ENCODE measurements at places on chromosomes 11 and 22.

- DNase-seq = no peak
These were observed 252.0 kb downstream of the CTTN start for GRCh38 chr11:70650075-70650909.

GRCh38 chr11:69915151-69915500 lies 95.9 kb upstream of the FGF3 start:
- no peak for DNase-seq

DNA sequence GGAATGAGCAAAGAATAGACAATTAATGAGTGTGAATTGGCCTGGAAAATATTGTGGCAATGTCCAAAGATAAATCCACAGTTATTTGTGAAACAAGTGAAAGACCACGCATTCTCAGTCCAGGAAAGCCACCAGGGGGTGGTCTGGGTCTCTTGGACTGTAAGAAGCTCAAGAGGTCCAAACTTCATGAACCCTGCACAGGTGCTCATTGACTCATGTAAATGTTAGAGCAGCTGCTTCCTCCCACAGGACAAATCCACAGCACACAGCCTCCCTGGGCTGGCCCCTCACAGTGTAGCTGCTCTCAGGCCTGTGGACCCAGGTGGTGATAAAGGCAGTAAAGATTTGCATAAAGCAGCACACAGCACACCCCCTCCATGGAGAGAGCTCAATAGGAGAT lies 114.0 kb downstream of the ZNF280B start:
- no peak for DNase-seq

- no peak for DNase-seq
These were observed 22.4 kb downstream of the ALKBH3 start for GRCh38 chr11:43903078-43903477.

- no peak for DNase-seq
These were observed 69.2 kb downstream of the CD82 start for GRCh38 chr11:44634401-44635281.

- DNase-seq = no peak
These were observed 24.2 kb downstream of the CCT8L2 start for GRCh38 chr22:16568425-16568758.

- DNase-seq = no peak
These were observed 30.1 kb downstream of the ELFN2 start for GRCh38 chr22:37397226-37397625.

DNA sequence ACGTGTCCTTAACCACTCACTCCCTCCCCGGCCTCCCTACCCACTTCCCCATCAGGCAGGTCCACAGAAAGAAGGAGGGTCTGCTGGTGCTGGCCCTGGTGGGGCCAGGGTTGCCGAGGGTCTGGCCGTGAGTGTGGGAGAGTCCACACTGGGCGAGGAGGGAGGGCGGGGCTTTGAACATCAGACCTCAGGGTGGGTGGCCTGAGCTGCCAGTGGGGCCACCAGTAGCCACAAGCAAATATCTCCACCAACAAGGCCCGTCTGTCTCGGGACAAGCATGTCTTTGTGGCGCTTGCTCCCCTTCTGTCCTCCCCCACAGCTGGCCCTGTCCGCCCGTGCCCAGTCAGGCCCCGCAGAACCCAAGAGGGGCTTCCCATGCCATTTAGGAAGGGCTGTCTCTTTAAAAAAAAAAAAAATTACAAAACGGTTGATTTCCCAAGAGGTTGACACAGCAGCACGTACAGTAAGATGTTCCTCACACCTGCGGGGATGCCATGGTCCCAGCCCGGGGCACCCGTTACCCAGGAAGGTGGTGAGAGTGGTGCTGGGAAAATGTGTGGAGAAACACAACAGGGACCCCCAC lies 17.7 kb upstream of the TALDO1 start:
- no peak for DNase-seq

DNA sequence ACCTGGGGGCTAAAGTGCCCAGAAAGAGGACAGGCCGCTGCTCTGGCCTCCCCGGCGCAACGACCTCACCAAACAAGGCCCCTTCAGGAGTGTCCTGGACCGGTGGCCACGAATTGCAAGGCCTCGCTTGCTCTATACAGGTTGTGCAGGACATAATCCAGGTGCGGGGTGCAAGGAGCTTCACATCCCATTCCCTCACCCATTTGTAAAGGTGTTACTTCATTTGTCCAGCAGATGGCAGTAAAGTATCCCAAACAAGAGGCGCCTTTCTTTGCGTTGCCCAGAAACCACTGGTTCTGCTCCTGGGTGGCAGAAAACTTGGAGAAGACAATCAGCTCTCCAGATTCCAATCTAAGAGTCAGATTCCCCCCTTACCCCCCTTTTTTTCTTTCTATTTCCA lies 35.9 kb upstream of the PRDM11 start:
- DNase-seq = no peak

GRCh38 chr22:42752912-42753311 lies 32.2 kb upstream of the A4GALT start:
- DNase-seq = no peak

DNA sequence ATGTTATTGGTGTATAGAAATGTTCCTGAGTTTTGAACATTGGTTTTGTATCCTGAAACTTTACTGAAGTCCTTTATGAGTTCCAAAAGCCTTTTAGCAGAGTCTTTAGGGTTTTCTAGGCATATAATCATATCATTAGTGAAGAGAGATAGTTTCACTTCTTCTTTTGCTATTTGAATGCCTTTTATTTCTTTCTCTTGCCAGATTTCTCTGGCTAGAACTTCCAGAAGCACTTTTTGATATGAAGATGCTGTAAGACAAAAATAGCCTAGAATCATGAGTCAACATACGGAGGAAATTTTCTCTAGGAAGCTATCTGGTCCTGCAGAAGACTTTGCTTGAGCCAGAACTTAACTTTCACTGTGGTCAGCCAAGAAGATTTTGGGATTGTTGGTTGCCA lies 86.7 kb upstream of the IZUMO1R start:
- DNase-seq = no peak

GRCh38 chr11:93846411-93846810 lies 4.0 kb downstream of the VSTM5 start:
- DNase-seq = no peak

DNA sequence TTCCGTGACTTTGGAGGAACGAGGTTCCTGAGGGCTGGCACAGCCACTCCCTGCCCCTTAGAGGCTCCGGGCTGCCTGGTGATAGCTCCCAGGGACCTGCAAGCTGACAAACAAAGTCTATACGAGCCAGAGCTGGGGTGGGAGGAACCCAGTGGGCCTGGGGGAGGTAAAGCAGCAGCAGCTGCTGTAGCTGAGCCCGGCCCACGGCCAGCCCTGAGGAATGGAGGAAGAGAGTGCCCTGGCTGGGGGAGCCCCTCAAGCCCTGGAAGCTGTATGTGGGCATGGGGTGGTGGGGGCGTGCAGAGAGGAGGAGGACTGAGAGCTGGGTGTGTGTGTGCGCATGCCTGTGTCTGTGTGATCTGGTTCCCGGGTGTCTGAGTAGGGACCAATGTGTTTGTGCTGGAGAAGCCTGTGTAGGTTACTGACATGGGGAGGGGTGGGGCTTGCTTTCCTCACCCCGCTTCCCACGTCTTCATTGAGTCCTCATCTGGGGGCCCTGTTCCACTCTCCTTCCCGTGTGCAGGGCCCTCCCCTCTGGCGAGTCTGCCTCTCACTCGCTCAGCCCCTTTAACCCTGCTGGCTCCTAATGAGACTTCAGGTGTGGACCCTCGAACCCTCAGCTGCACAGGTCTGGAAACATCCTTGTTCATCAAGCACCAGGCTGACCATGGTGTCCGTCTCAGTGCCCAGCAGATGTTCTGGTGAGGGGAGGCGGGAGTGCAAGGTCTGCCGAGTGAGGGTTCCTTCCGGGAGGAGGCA lies 10.8 kb downstream of the ST3GAL4 start:
- DNase-seq = no peak

- no peak for DNase-seq
These were observed 15.6 kb downstream of the TOM1 start for GRCh38 chr22:35315141-35315854.

DNA sequence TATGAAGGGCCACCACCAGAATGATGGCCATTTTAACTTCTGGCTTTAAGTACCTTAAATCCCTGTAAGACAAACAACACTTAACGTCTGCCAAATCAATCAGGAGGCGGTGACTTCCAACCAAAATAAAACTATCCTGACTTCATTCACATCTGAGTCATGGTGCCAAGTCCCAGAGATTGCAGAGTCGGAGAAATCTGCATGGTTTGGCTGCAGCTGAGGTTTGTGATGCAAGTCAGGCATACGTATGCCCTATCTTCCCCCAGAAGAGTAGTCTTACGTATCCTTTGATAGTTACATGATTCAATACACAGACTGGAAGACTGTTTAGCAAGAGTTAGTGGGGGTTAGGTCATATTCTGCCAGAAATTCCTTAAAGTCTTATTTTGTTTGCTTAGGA lies 1.7 kb upstream of the GAB2 start:
- no peak for DNase-seq

DNA sequence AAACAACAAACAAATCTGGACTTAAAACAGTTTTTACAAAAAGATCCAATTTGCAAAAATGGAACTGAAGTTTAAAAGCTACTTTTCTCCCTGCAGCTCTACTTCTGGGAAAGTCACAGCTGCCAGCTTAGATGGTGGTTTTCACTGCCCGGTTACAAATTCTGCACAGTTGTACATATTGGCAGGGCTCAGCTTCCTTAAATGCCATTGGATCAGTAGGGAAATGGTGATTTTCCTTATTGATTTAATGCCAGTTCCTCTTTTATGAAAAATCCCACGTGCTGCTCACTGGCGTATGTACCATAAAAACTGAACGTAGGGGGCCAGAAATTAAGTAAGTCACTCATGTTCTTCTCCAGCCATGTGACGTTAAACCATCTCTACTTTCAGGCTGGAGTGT lies 22.8 kb downstream of the GRAP2 start:
- DNase-seq = no peak

DNA sequence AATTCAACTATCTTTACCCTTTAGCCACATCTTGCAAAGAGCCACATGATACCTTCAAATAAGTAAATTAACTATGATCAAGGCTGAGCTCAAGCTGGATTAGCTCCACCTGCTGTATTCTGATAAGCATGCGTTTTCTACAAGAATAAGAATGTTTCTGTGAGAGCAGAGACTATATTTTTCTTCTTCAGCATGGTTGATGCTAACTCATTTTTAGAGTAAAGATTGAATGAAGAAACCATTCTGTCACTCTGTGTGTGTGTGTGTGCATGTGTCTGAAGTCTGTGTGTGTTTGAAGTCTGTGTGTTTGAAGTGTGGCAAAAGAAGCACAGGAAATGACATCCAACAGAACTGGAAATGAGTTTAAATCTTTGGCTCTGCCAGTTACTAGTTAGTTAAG lies 12.0 kb upstream of the LAYN start:
- no peak for DNase-seq

GRCh38 chr11:36431429-36432092 lies 78.5 kb downstream of the TRAF6 start:
- no peak for DNase-seq

DNA sequence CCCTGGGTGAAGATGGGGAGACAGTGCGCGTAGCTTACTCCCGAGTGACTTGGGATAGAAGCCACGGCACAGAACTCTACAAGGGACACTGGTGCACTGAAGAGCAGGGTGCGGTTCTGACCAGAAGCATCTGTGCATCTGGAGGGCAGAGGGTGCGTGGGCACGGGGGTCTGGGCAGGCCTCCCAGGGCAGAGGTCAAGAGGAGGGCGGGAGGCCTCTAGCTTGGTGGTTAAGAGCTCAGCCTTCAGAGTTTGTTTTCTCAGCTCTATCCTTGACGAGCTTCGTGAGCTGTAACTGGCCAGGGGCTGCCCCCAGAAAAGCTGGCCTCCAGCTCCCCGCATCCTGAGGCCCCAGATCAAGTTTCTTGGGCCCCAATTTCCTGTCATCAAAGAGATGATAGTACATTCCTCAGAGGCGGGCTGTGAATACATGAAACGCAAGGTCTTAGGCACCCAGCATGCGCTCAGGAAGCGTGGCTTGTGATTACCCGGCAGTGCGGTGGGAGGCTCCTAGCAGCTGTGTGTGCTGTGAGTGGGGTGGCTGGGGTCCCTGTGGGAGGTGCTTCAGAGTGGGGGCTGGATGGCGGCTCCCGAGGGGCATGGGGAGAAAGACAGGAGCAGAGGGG lies 6.0 kb upstream of the BID start:
- DNase-seq = no peak

GRCh38 chr22:21701384-21701971 lies 34.1 kb downstream of the YPEL1 start:
- DNase-seq = no peak

DNA sequence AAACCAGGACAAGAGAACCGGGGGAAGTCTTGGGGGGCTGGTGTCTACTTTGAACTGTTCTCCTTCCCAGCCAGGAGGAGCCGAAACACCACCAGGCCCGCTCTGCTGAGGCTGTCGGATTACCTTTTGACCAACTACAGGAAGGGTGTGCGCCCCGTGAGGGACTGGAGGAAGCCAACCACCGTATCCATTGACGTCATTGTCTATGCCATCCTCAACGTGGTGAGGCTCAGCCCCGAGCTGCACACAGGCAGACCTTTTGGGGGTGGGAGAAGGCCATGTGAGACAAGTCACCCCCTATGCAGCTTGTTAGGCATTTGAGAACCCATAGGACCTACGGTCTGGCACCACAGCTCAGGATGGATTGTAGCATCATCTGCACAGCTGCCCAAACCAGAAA lies 2.8 kb downstream of the HTR3A start:
- DNase-seq = no peak

DNA sequence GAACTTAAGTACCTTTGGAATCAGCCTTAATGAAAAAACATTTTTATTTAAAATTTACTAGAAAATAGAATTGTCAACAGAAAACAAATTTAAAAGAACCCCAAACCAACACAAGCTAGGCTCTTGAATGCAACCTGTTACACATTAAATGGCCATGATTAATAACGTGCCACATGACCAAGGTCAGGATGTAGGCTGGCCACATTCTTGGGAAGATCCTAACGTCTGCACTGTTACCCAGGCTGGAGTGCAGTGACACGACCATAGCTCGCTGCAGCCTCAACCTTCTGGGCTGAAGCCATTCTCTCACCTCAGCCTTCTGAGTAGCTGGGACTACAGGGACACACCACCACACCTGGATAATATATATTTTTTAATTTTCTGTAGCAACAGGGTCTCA lies 126.4 kb upstream of the APOA1 start:
- DNase-seq = no peak

GRCh38 chr22:33842421-33843094 lies 77.7 kb downstream of the LARGE1 start:
- no peak for DNase-seq

- no peak for DNase-seq
These were observed 7.6 kb downstream of the ST3GAL4 start for GRCh38 chr11:126362879-126363655.

DNA sequence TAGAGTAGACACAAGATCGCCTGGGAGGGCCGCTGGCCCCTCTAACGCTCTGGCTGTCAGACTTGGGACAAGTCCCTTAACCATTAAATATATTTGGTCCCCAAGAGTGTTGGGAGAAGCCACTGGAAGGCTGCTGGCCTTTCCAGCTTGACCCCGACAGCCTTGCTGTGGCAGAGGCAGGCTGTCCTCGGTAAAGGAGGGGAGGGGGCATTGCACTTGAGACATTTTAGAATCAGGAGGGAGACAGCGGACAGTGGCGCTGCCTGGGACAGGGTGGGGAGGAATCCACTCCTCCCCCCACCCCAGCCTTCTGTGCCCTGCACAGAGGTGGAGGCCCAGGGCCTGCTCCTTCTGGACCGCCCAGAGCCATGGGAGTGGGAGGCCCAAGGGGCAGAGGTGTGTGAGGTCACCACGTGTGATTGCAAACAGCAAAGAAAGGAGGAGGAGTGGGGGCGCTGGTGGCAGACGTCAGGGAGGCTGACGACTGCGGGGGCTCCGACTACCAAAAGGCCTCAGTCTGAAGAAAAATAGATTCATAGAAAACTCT lies 28.9 kb downstream of the APOL1 start:
- no peak for DNase-seq

Measured in NCI-H1417 treated with DMSO at 0.1 percent for 48 hours (cell line).